Left ventricle myocardium superior (tissue), 1 donor: ENCODE measurements at places on chromosomes 4 and X. TPM values are rescaled to one million over a fixed set of nuclear protein-coding genes. Genes with fewer than 3 reads are reported as not detected.

TAF7L gene
- not detected for total RNA-seq

ANXA10 gene
- total RNA-seq = not detected

PRKG2 gene
- total RNA-seq = 0.17 TPM

VSIG4 gene
- 42.1 TPM for total RNA-seq

GAGE1 gene
- total RNA-seq = not detected

SRPX2 gene
- total RNA-seq = 9.5 TPM

GRCh38 chr4:10385994-10386394, 71.2 kb downstream of the ZNF518B start:
- no peak for DNase-seq

DNA sequence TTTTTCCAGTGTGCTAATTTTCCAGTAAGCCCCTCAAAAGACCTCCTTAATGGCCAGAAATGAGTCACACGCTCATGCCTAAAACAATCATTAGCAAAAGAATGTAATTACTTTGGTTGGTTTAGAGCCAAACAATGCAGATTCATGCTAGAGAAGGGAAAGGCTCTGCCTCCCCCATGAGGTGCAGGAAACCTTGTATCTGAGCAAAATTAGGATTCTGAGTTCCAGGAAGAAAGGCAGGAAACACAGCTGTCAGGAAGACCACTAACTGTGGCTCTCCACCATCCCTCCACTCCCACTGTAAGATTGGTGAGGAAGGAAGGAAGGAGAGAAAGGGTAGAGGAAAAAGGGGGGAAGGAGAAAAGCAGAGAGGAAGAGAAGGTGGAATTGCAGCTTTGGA, 104.9 kb upstream of the DHX15 start:
- no peak for DNase-seq

DNA sequence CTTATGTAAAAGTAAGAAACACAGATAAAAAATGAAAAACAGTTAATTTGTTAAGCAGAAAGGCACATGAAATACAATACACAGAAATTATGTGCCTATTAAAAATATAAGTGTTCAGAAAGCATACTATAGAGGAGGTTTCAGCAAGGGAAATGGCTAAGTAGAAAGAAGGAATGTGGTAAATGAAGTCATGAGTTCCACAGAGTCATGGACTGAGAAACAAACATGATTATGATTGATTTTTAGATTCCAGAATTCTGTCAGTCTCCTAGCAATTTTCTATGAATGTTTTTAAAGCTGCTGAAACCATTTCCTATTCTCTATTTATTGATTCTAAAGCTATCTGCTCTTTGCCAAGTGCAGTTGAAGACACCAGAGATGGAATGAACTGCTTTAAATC, 1398.4 kb downstream of the ARAP2 start:
- DNase-seq = no peak

GRCh38 chr4:109315341-109315740, 12.9 kb upstream of the COL25A1 start:
- DNase-seq = no peak

DNA sequence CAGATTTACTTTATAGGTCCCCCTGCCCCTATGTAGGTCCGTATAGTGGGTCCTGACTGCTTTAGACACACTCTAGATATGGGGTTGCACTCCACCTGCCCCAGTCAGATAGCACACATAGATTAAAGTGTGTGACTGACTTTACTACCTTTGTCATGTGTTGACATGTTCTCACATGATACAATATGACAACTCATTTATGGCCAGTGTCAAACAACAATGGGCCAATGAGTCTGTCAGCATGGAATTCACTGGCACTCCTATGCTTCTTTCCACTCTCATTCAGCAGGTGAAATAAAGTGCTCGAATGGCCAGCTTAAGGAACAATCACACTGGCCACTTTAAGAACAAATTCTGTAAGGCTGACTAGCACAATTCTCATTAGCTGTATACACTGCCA, 23.8 kb upstream of the FMR1NB start:
- no peak for DNase-seq

- no peak for DNase-seq
Observed at GRCh38 chr4:168528131-168528949, 31.5 kb downstream of the PALLD start.

DNA sequence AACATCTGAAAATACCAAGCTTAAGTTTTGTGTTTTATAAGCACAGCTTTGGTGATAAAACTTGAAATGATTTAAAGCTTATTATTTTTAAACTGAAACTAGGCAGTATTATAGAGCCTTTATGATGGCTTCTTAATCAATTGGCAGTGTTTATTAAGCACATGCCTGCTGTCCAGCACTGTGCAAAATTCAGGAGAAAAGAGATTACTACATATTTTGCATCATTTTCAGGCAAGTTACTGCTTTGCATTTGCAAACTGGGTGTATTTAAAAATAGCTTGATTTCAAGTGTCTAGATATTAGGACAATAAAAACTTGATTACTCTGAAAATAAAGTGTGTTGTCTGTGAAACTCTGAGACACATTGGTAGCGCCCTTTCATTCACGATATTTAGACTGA, 126.5 kb downstream of the PDLIM5 start:
- no peak for DNase-seq

DNA sequence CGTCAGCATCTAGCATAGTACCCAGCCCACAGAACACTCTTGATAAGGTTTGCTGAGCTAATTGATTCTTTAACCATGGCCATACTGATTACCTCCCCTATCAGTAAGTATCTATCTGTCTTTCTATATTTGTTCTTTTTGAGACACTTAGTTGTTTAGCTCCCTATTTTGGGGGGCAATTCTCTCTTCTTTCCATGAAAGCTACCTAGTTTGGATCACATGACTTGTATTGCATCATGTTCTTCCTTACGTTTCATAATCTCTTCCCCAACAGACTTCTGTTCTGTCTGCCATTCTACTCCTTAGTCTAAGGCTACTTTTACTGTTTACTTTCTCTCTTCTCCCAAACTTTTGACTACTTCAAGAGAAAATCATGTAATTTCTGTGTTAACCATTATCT, 39.0 kb downstream of the TBC1D19 start:
- no peak for DNase-seq

DNA sequence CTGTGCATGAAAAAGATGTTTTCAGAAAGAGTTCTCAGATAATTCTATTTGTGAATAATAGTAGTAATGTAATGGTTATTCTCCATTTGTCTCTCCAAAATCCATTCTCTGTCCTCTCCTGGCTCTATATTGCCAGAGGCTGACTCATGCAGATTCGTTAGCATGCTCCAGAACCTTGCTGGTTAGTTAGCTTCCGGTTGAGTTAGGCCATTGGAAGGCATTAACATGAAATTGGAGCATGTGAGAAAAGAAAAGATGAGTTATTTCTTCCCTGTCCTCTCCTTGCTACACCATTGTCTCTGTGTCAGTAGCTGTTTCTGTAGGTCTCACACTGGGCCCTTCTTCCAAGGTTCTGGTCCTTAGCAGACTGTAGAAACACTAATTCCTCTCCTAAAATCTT, 23.5 kb upstream of the PRDM8 start:
- DNase-seq = no peak

- DNase-seq = no peak
Observed at GRCh38 chr4:53156896-53157295, 209.0 kb downstream of the SCFD2 start.

GRCh38 chr4:88448889-88449288, 8.0 kb upstream of the HERC5 start:
- DNase-seq = no peak

- no peak for DNase-seq
Observed at GRCh38 chrX:110042496-110042895, 39.6 kb downstream of the TMEM164 start.

- no peak for DNase-seq
Observed at GRCh38 chr4:47203593-47203992, 172.2 kb downstream of the GABRB1 start.

DNA sequence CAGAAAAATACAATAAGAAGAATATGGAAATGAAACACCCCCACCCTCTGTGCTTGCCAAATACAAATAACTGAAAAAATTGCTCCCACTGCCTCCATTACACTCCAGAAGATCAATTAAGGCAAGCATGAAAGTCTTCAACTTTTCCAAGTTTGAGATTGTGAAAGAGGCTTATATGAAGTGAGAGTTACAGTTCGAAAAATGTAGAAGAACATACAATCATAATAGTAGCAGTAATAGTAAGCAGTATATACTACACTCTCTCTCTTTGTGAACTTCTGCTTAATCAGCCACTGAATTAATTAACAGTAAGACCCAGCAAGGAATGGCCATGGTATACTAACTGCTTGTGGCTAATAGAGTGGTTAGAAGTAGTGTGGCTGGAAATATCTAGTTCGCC, 923.2 kb downstream of the RPA4 start:
- no peak for DNase-seq

DNA sequence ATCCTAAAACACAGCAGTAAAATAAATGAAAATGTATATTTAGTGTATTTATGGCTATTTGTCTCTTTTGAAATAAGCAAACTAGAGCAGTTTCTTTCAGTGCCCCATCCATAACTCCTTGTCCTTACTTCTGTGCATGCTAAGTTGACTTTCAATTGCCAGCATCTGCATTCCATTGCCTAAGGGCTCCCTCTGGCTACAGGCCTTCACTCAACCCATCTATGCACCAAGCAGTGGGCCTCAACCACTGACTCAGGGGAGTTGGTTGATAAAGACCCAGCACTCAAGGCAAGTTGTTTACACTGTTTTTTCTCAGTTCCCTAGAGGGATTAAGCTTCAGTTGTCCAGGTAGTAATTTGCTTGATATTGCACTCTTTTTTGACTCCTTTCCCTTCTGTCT, 265.7 kb downstream of the IQCM start:
- DNase-seq = no peak

DNA sequence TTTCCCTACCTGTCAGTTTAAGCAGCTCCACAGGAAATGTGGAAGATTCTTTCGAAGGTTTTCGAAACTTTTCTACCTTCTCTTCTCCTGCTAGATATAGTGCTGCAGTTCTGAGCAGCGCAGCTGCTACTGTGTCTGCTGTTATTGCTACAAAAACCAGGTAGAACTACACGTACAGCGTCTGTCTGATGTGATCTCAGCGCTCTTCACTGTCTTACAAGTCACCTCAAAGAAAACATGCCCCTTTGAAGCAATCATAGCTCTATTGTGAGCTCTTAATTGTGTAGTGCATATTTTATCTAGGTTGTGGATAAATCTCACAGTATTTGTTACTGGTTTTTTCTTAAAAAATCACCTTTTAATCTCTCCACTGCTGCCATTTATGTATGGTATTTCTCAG, 147.6 kb upstream of the BMPR1B start:
- no peak for DNase-seq

DNA sequence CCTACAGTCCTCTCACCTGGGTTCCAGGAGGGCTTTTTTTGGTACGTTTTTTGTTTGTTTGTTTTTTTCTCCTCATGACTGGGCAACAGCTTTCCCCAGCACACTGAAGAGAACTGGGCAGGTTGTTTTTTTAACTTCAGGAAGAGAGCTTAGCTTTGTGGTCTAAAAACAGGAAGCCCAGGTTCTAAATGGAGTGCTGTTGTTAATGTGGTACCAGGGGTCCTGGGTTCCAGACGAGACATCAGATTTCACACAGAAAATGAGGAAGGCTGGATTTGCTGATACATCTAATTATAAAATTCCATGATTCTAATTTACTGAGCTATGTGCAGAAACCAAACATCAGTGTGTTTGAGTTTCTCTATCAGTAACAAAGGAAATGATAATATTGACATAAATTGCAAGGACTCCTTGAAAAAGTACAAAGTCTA, 4.2 kb downstream of the MYOZ2 start:
- DNase-seq = no peak

DNA sequence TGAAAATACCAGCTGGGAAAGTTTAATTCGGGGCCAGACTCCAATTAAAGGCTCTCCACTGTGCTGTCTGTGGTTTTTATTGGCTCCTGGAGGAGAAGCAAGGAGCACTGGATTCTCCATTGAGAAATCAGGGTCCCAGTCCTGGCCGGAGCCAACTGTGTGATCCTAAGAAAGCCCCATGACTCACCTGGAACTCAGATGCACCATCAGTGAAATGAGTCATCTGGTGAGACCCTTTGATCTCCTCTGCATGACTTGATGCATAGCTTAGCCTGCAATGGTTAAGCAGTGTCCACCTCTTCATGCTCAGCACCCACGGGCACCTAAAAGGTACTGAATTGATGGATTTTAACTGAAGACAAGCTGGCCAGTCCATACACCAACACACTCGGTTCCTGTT, 119.2 kb upstream of the VCX3B start:
- DNase-seq = no peak

GRCh38 chr4:149370002-149370401, 445.6 kb downstream of the IQCM start:
- no peak for DNase-seq

DNA sequence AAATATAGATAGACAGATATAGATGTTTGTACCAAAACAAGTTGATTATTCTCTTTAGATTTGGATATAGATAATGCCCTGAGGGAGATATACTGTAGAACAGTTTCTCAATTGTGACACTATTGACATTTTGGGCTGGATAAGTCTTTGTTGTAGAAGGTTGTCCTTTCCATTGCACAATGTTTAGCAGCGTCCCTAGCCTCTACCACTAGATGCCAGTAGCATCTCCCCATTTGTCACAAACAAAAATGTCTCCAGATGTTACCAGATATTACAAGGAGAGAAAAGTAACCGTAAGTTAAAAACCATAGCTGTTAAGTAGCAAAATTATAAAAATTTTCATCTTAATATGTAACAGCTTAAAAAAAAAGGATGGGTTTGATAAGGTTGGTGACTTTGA, 2595.3 kb downstream of the ARAP2 start:
- DNase-seq = no peak

DNA sequence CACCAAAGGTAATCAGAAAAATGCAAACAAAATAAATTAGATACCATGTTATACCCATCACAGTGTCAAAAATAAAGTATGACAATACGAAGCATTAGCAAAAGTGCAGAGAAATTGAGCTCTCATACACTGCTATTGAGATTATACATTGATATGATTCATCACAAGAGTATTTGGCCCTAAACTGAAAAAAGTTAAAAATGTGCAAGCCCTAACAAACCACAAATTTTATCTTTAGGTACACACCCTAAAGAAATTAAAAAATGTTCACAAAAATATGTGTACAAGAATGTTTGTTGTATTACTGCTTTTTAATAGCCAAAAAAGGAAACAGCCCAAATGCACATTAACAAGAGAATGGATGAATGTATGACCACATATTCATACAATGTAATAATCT, 137.9 kb upstream of the MAGEA10 start:
- no peak for DNase-seq

DNA sequence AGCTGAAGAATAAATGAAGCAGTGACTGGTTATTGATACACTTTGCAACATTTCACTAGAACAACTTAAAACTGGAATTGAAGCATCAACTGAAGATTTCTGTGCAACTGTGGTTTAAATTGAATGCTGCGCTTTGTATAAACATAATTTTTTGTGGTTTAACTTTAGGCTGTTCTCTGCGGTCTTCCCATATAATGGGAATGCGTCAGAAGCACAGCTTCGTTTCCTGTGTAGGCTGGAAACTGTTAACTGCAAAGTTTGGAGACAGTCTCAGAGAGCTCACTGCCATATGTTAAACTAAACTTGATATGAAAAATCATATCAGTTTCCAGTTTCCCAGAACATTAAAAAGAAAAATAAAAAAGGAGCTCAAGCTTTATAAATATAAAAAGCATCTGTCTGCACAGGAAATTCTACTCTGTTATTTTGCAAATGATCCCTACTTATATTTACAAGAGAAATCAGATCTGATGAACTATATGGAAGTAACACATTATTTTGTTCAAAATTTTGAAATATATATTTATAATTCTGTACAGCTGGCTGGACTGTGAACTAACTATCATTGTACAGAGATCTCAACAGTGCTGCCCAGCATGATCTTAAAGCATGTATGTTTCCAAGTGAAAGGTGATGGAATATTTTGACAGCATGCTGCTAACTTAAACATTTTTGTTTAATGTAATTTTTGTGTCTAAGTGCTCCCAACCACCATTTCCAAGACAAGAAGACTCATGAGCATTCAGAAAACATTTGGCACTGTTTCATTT, 139.9 kb downstream of the NDST3 start:
- no peak for DNase-seq
